ENCODE measurements at places on chromosomes 5 and 9. TPM values are rescaled to one million over a fixed set of nuclear protein-coding genes. Genes with fewer than 3 reads are reported as not detected.

Gene LEAP2
- 0.13 TPM for total RNA-seq

Gene CCDC171
- total RNA-seq, result 2.8 TPM

Gene NIPAL4
- 5.3 TPM for total RNA-seq

Gene IL4
- not detected for total RNA-seq

Gene FAM153A
- total RNA-seq, result 0.64 TPM

Gene CDC20B
- not detected for total RNA-seq

Gene MAML1
- total RNA-seq, result 4.2 TPM

Gene ANKRD34B
- total RNA-seq, result not detected

Gene PDE8B
- total RNA-seq, result not detected

DNA sequence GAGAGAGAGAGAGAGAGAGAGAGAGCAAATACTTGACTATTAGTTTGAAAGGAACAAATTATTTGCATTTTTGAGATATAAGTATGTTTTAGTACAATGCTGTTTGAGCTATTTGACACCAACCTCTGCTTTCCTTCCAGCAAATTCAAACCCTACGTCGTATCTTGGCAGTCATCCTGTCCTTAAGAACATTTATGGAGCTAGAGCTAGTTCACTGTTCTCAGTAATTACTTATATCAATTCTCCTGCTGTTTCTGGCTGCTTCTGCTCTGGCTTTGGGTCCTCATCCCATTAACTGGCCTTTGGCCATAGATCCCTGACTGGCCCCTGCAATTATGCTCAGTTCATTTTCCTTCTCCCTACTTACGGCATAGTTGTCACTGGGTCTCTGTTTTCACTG is 19.9 kb upstream of the ERAP2 start:
- DNase-seq, result no peak

DNA sequence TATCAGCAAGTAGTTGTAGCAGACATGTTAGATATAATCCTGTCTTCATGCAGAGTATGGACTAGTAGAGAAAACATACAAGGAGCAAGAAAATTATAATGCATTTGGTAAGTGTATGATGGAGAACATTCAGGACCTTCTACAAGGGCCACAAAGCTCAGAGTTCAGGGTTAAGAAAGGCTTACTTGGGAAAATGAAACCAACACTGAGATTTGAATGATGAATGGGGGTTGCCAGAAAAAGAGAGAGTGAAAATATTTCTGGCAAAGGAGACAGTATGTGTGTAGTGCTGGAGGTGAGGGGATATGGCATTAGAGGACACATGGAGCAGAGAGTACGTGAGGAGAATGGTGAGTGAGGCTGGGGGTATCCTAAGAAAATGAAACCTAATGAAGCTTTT is 169.8 kb upstream of the STK32A start:
- DNase-seq, result no peak

GRCh38 chr5:104456122-104456521 is 893.5 kb upstream of the NUDT12 start:
- DNase-seq, result no peak

DNA sequence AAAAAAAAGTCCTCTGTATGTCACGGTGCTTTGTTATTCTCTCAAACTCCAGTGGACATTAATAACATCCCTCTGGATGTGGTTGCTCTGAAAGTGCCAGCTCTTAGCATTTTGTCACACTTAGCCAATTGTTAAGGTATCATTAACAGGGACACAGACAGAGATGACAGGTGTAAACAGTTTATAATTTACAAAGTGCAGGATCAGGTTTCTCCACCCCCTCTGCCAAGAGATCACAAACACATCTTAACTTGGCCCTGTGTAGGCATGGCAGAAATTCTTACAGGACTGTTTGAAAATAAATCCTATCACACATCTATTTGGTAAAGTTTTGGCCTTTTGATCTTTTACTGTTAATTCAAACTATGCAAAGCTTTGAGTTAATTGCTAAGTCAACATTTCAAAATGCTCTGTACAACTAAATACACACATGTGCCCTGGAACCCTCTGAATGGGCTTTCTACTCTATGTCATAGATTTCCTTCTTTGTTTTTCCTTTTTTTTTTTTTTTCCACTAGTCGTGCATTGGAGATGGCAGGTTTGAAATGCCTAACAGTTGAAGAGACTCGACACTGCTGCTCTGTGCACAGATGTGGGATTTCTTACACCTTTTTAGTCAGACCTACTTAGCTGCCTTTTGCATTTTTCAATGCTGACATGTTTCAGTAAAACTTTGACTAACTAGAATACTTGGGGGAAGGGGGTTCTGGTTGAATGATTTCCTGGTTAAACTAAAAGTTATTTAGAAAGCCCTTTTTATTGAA is 41.7 kb downstream of the SEMA6A start:
- DNase-seq, result no peak

GRCh38 chr5:33657176-33657575 is 216.4 kb downstream of the TARS1 start:
- DNase-seq, result no peak

- DNase-seq, result peak; percentile 57
Measured at GRCh38 chr9:136697146-136697820, 10.0 kb upstream of the AGPAT2 start.

- DNase-seq, result no peak
Measured at GRCh38 chr9:80163889-80164288, 592.1 kb downstream of the TLE4 start.

- DNase-seq, result peak; percentile 95
Measured at GRCh38 chr5:143261748-143262392, 141.6 kb downstream of the NR3C1 start.

- DNase-seq, result no peak
Measured at GRCh38 chr9:117574099-117574498, 130.1 kb upstream of the TLR4 start.

- no peak for DNase-seq
Measured at GRCh38 chr5:171906066-171906570, 100.3 kb downstream of the FBXW11 start.

GRCh38 chr5:133246376-133247150 is 194.8 kb downstream of the HSPA4 start:
- no peak for DNase-seq

GRCh38 chr5:114418176-114419066 is 56.6 kb downstream of the KCNN2 start:
- DNase-seq, result no peak

- no peak for DNase-seq
Measured at GRCh38 chr9:16704116-16705110, 166.1 kb downstream of the BNC2 start.

DNA sequence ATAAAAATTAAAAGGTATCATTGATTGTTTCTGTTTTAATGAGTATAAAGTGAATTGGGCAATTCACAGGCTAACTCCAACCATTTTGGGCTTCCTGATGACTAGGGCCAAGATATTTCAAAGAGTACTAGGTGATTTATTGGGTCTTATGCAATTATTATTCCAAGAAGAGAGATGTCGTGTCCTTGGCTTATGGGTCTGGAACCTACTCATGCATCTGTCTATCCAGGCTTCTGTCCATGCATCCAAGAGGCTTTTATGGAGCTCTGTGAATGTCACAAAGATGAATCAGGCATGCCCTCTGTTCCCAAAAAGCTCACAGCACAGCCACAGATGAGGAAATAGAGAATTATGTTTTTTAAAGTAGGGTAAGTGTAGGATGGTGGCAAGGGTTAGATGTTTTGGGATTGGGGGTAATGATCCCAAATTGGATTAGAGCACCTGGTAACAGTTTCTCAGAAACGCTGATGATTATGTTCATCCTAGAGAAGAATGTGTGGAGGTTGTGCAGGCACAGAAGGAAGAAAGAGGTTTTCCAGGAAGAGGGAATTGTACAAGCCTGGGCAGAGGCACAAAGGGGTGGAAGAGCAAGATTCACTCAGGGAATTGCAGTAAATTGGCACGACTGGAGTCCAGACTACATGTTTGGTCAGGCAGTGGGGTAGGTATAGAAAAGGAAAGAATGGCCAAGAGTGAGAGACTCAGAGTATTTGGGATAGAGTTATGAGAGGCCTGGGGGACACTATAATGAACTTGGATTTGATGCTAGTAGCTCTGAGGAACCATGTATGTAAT is 83.0 kb upstream of the TNC start:
- DNase-seq, result peak; percentile 84

GRCh38 chr5:67272453-67273130 is 76.0 kb upstream of the CD180 start:
- no peak for DNase-seq

DNA sequence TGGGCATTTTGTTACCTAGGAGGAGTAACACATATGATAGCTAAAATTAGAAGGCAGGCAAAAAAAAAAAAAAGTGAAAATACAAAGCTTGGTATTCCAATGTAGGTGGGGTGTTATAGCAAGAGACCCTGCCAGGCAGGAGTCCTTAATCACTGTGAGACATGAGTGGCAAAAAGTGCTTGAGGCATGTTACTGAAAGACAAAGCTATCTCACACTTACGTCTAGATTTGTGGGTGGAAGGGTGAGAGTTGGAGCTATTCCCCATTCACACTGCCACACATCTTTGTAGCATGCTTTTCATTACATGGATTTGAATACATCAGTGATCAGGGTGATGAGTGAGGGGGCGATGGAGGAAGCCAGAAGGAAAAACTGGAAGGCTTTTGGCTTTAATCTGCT is 2.6 kb upstream of the PLPPR1 start:
- no peak for DNase-seq

GRCh38 chr5:167525004-167525403 is 766.4 kb upstream of the WWC1 start:
- peak; percentile 1 for DNase-seq

DNA sequence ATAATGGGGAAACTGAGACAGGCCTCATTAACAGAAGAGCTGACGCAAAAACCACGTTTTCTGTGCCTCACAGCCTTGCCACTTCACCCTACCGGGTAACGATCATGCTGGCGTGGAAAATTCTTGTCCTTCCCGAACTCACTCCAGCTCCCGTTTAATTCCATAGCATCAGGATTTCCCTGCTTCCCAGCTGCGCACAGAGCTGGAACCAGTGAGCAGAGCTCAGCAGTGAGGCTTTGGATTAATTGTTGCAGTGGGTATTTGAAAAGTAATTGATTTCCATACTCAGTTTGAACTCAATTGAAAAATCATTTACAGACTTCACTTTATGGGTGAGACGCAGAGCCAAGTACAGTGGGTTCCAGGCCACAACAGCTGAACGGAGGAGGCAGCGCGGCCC is 199.0 kb upstream of the ADAMTS16 start:
- DNase-seq, result no peak

All from bronchial epithelial cell (primary cell).